CD8-positive, alpha-beta memory T cell (primary cell): ENCODE measurements at places on chromosomes 11 and 22. TPM values are rescaled to one million over a fixed set of nuclear protein-coding genes. Genes with fewer than 3 reads are reported as not detected.

SLC37A2 gene
- total RNA-seq = 1.5 TPM

DNA sequence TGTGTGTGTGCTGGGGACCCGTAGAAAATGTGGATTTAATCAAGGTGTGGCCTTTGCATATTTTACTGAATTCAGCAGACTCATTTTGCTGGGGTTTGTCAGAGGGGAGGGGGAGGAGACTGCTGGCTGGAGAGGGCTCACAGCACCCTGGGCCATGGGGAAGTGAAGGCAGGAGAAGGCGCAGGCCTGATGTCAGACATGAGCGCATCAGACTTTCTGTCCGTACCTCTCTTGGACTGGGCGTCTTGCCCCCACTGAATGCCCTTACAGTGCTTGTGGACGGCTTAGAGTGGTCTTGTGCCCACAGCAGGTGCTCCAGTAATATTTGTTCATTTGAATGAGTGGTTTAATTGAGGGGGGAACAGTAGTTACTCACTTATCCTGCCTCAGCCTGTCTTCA, 75.2 kb downstream of the TEAD1 start:
- DNase-seq = no peak

TSSK2 gene
- total RNA-seq = not detected

PTPN5 gene
- total RNA-seq = not detected

- DNase-seq = no peak
These were observed 17.8 kb downstream of the MYO18B start for GRCh38 chr22:25759825-25760231.

GRCh38 chr11:15649371-15650104, 534.8 kb downstream of the INSC start:
- no peak for DNase-seq

DNA sequence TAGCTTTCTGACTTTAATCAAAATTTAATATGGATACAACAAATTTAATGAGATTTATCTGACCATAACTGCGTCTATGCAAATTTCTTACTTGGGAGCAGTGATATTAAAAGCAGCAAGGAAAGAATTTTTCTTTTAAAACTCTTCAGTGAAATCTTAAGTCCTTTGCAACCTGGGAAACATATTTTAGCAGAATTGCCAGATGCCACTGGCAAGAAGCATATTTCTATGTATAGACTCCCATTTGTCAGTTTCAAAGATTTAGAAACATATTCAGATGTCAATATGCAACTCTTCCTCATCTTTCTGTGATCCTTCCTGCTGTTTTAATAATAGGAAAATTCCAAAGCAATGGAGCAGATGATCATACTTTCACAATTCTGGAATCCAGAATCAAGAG, 911.3 kb downstream of the LUZP2 start:
- DNase-seq = no peak

DNA sequence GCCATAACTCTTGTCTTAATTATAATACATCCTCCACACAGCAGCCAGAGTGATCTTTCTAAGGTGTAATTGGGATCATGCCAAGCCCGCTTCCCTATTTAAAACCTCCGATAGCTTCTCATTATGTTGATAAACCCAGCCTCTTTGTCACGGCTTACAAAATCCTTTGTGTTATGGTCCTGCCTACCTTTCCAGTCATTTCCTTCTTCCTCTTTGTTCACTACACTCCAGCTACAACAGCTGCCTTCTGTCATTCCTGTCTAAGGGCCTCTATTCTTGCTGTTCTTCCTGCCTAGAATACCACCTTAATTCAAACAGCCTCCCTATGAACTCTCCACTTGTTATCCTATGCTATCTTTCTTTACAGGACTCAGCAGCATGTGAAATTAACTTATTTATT, 70.6 kb upstream of the CAPRIN1 start:
- no peak for DNase-seq

OR4C16 gene
- total RNA-seq = not detected

FGF3 gene
- total RNA-seq = not detected

- no peak for DNase-seq
These were observed 8.5 kb upstream of the NCF4 start for GRCh38 chr22:36852056-36852973.

GRCh38 chr22:38718414-38718813, 12.7 kb downstream of the GTPBP1 start:
- no peak for DNase-seq

DNA sequence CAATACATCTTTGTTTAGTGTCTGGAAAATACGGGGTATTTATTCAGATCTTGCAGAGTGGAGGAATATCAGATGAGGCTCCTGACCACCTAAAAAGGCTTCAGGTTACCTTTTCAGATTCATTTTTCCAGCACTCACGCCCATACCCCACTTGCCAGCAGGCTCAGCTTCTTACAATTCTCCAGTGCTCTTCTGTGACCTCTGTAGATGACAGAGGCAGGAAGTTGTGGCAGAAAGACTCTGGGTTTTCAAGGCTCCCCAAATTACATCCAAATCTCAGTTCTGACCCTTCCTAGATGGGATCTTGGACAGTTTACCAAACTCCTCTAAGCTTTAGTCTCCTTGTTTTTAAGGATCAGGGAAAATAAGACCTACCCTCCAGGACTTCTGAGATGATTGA, 61.1 kb downstream of the SYTL2 start:
- no peak for DNase-seq

GRCh38 chr11:112113539-112114457, 27.1 kb downstream of the SDHD start:
- peak; percentile 41 for DNase-seq

- no peak for DNase-seq
These were observed 6.0 kb upstream of the OR52E6 start for GRCh38 chr11:5847711-5848110.

- peak; percentile 72 for DNase-seq
These were observed 41.8 kb downstream of the TST start for GRCh38 chr22:36977401-36977861.

- DNase-seq = no peak
These were observed 12.9 kb downstream of the ANO1 start for GRCh38 chr11:70090961-70091381.

TEX54 gene
- not detected for total RNA-seq

DNA sequence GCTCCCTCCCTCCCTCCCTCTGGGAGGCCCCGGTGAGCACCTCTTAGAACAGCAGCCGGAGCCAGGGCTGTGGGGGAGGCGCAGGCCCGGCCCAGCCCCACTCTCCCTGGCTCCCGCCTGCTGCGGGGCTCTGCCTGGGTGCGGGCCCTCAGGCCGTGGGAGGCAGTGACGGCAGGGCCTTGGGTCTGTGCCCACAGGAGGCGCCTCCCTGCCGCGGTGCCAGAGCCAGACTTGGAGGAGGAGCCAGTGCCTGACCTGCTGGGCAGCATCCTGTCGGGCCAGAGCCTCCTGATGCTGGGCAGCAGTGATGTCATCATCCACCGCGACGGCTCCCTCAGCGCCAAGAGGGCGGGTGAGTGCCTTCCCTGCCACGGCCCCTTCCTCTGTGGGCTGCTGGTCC, 9.5 kb downstream of the IRF7 start:
- DNase-seq = no peak

- no peak for DNase-seq
These were observed 27.8 kb downstream of the CD82 start for GRCh38 chr11:44593251-44593650.

SART1 gene
- total RNA-seq = 69.9 TPM

GRCh38 chr11:65911682-65912568, 6.9 kb downstream of the C11orf68 start:
- DNase-seq = no peak

- no peak for DNase-seq
These were observed 4.6 kb downstream of the AP5B1 start for GRCh38 chr11:65776196-65776595.

DNA sequence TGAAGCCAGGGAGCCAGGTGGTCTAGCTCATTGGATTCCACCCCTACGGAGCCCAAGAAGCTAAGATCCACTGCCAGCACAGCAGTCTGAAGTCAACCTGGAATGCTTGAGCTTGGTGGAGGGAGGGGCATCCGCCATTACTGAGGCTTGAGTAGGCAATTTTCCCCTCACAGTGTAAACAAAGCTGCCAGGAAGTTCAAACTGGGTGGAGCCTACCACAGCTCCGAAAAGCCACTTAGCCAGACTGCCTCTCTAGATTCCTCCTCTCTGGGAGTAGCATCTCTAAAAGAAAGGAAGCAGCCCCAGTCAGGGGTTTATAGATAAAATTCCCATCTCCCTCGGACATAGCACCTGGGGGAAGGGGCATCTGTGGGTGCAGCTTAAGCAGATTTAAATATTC, 620.3 kb downstream of the NELL1 start:
- DNase-seq = no peak

KRTAP5-7 gene
- total RNA-seq = not detected

DNA sequence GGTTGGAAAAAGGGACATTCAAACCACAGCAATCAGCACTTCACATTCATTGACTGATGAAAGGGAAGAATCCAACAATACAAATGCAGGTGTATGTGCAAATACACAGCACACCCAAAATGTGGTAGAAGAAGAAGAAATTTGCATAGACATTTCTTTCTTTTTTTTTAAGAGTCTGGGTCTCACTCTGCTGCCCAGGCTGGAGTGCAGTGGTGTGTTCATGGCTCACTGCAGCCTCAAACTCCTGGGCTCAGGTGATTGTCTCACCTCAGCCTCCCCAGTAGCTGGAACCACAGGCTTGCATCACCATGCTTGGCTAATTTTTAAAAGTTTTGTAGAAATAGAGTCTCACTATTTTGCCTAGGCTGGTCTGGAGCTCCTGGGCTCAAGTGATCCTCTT, 21.9 kb downstream of the CARS1 start:
- no peak for DNase-seq

- no peak for DNase-seq
These were observed 26.1 kb downstream of the TCIRG1 start for GRCh38 chr11:68064926-68065325.

- no peak for DNase-seq
These were observed 326.2 kb upstream of the PDGFD start for GRCh38 chr11:104490182-104490581.

DNA sequence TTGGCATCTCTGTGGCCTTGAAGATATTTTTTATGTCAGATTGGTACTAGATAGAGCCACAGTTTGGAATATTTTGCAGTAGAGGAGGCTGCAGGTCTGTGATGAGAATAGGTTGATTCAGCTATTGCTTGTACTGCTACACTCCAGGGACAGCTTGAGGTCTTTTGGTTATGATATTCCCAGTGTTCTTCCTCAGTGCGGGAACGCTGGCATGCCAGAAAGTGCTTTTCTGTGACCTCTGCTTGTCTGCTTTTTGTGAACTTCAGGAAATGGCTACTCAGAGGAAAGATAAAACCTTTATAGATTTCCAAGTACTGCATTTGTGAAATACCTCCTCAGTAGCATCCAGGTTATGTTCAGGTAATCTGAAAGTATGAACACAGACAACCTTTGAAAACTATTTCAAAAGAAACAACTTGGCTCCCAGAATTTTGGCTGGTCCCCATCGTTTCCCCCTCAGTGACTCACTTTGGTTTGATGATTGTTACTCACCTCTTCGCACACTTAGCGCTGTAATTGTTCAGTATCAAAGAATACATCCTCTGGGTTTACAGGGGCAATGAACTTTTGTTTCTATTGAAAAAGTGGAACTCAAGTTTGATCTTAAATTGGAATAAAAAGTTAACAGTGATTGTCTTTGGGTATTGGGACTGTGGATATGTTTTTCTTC, 191.4 kb downstream of the HIPK3 start:
- DNase-seq = no peak

ART1 gene
- not detected for total RNA-seq

DNA sequence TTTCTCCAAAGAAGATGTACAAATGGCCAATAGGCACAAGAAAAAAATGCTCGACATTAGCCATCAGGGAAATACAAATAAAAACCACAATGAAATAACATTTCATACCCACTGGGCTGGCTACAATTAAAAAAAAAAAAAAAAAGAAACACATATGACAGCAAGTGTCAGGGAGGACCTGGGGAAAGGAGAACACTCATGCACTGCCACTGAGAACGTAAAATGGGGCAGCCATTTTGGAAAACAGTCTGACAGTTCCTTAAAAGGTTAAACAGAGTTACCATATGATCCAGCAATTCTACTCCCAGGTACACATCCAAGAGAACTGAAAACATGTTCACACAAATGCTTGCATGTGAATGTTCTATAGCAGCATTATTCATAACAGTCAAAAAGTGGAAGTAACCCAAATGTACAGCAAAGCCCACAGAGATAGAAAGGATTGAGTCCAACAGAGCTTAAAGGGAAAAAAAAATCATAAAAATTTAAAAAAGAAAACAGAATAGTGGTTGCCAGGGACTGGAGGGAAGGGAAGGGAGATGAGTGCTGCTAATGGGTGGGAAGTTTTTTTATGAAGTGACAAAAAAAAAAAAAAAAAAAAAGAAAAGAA, 48.4 kb upstream of the CYP2D6 start:
- DNase-seq = no peak

- no peak for DNase-seq
These were observed 52.7 kb downstream of the PHF21B start for GRCh38 chr22:44956840-44957767.

GRCh38 chr11:2164861-2165555, 4.0 kb upstream of the INS start:
- no peak for DNase-seq

- DNase-seq = no peak
These were observed 200.3 kb upstream of the MTNR1B start for GRCh38 chr11:92769112-92769511.

DNA sequence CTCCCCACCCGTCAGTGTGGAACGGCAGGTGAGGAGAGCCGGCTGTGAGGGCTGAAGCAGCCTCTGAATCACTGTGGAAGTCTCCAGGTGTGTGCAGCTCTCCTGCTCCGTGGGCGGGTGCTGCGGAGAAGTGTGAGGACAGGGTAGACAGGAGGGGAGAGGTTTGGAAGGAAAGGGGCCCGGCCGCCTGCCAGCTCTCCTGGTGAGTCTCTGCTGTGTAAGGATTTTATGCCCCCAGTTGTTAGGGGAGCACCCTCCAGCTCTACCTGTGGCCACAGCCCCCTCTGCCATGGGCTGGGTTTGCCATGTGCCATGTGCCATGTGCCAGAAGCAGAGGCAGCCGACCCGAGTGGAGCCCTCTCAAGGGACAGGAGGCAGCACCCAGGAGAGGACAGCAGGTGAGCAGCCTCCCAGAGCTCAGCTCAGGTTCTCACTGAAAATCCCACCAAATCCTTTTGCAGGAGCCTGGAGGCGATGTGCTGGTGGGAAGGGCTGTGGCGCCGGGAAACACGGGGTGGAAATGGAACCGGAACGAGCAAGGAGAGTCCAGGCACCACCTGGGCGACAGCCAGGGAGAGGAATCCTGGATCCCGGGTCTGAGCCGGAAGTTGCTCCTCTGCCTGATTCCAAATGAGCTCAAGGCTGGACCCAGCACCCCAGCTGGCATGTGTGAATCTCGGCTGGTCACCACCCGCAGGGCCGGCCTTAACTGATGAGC, 804.4 kb downstream of the BRD1 start:
- no peak for DNase-seq
